ENCODE measurements at places on chromosomes 1 and 21.

DNA sequence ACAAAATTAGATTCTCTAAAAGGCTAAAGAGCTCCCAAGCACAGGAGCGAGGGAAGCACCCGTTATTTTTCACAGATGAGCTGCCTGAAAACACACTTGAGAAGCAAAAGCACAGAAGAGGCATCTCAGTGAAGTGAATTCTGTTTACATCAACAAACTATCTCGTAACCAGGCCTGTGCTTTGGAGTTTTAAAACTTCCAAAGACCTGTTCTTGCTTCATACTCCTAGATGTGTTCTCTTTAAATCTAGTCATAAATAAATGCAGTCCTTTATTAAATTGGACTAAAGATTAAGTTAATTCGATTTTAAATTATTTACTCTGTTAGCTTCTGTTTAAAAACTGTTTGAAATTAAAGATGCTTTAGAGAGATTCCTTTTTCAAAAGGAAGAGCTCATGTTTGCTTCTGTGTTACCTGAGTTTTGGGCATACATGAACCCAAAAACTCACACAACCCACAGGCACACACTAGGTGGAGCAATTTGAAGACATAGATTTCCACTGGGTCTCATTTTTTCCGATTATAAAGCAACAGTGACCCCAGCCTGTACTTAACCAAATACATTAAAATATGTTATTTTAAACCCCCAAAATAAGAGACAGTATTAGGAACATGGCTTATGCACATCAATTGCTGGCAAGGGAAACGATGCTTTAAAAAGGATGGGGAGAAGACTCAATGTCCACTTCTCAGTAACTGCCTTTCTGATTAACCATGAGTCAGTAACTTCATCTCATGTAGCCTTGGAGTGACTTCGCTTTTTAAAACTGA is 648.2 kb downstream of the SMYD3 start:
- no peak for DNase-seq

DNA sequence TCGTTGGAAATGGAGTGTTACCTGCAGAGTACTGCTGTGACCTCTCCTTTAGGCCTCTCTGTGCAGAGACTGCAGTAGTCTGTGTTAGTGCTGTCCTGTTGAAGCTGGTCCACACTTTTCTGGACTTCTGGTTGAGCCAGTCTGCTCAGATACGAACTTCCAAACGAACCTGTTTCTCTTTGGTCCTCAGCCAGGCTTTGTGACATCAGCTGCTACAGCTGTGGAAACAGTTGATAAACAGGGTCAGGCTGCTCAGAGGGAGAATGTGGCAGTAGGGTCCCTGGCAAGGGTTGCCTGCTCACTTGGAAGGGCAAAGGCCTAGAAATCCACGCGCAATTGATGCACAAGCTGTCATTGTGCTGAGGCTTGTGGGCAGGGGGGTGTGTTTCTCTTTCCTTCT is 98.8 kb downstream of the NOS1AP start:
- DNase-seq: no peak

DNA sequence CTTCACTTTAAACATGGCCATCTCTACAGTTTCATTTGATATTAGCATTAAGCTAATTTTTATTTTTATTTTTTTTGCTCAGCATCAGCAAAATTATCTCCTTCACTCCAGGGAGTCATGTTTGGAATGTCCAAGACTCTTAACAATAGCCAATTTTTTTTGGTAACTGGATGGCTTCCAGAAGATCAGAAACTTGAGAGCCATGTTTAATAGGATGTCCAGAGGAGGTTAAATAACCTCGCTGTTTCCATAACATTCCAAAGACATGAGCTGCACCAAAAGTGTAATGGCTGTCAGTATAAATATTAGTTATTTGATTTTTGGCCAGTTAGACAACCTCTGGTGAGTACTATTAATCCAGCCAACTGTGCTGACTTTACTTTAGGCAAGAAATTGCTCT is 80.7 kb downstream of the DNTTIP2 start:
- DNase-seq: no peak

GRCh38 chr1:153661111-153661708 is 2.7 kb downstream of the SNAPIN start:
- no peak for DNase-seq

DNA sequence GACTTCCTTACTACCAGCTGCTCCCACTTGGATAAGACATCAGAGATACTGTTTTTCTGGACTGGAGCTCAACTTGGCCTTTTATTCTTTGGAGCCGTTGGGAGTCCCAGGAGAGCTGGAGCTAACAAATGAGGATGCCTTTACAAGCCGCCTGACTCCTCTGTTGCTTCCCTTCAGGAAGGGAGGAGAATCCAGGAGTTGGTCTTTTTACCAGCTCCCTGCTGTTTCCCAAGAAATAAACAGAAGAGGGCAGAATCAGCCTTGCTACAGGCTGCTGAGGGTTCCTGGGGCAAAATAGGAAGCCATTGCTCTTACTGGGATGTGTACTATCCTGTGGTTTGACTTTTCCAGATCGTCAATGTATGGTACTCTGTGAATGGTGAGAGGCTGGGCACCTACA is 1.5 kb downstream of the EIF3I start:
- no peak for DNase-seq

DNA sequence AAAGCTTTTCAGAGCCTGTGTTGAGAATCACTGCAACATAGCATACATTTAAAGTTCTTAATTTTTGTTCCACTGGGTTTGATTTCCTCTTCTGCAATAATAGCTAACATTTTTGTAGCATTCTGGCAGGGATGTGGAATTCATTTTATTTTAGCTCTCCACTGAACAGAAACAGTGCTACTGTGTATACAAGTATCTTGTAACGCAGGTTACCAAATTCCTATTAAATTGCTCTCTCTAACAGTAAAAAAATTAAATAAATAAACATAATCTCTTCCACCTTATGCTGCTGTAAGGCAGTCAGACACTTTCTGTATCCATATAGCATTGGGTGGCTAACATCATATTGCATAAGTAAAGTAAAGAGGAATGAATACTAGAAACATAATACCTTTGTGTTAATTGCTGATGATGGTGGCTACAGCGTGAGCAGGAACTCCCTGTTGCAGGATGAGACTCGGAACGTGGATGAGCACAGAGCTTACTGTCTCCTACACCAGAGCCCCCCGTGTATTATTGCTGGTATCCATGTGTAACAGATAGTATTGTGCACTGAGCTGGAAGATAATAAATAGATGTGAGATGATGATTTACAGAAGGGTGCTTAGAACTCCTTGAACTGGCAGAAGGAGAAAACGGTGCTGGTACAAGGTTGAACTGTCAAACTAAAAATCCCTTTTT is 276.9 kb upstream of the SNX7 start:
- no peak for DNase-seq

GRCh38 chr1:57013522-57013921 is 47.7 kb upstream of the C8B start:
- no peak for DNase-seq

- no peak for DNase-seq
Measured at GRCh38 chr1:8174807-8175206, 143.1 kb upstream of the SLC45A1 start.

DNA sequence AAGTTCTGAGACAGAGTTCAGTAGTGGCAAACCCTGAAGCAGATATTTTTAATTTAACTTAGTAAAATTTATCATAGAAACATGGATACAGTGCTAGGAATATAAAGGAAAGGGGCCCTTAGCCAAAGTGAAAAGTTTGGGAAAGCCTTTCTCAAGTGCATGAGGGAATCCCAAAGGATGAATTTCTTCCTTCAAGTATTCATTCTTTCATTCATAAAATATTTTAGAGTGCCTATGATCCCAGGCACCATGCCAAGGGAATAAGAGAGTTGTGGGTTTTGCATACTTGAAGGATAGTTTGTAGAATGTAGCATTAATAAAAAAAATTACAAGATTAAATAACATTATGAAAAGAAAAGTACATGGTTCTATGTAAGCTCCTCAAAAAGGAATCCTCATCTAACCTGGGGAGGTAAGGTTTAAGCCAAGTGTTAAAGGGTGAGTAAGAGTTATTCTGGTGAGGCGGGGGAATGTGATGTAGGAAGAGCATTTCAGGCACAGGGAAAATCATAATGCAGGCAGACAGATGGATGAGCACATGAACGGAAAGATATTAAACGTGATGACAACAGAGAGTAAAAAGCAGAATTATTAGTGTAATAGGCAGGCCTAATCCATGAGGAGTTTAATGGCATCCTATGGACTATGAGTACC is 40.4 kb upstream of the NTNG1 start:
- no peak for DNase-seq

GRCh38 chr1:163596541-163597258 is 274.9 kb downstream of the NUF2 start:
- DNase-seq: no peak

DNA sequence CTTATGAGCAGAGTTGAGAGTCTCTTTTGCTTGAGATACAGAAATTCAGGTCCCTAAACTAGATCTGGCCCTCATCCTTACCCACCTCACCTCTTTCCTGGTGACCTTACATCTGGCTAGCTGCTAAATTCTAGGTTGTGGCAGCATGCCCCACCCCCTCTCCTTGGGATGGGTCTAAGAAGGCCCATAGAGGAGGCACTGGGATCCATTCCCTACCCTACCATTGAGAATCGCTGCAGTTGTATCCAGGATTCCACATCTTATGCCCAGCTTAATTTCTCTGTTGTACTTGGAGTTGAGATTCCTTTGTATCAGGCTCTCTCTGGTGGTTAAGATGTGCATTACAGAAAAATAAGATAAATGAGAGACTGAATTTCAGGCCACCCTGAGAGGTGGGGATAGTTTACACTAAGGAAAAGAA is 9.5 kb upstream of the TMEM39B start:
- DNase-seq: no peak

GRCh38 chr1:188027613-188028012 is 1198.9 kb downstream of the PLA2G4A start:
- no peak for DNase-seq

GRCh38 chr1:90558126-90558525 is 159.0 kb downstream of the BARHL2 start:
- no peak for DNase-seq

DNA sequence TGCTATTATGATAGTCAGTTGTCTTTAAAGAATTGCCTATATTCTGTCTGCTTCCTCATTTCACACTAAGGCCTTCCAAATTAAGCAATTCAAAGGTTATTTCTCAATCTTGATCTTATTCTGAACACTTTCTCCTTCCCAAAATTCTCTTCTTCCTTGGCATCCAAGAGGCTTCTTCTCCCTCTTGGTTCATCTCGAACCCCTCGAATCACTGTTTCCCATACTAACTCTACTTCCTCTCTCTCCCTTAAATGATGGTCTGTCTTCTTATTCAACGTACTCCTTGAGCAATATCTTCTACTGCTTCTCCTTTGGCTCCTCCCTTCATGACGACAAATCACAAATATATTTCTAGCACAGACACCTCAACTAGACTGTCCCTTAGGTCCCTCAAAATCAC is 4.5 kb downstream of the COPA start:
- no peak for DNase-seq

GRCh38 chr1:94702442-94702815 is 117.7 kb upstream of the SLC44A3 start:
- DNase-seq: no peak

GRCh38 chr1:213231795-213232231 is 180.8 kb downstream of the RPS6KC1 start:
- no peak for DNase-seq

GRCh38 chr1:19769211-19769932 is 30.3 kb downstream of the TMCO4 start:
- no peak for DNase-seq

DNA sequence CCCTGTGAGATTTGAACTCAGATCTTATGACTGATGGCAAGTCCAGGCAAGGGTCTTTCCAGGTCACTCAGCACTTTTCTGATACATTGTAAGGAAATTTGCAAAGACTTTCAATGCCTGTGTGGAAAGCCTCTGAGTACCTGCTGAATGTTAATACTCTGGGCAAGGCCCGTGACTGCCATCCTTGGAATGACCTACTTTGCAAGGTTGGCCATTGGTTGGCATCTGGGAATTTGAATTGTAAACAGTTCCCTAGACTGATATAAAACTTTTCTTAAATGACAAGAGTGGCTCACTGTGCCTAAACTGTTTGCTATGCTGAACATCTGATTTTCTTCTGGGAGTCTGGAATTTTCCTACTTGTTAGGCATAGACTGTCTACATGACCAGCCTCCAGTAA is 57.1 kb downstream of the CD2 start:
- DNase-seq: no peak

DNA sequence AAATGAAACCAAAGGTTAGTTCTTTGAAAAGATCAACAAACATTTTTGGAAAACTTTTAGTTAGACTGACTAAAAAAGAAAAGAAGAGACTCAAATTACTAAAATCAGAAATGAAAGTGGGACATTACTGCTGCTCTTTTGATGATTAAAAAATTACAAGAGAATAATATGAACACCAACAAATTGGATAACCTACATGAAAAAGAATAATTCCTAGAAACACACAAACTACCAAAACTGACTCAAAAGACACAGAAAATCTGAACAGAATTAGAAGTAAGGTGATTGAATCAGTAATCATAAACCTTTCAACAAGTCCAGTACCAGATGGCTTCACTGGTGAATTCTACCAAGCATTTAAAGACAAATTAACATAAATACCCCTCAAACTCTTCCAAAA is 5.6 kb downstream of the KIFAP3 start:
- DNase-seq: no peak

DNA sequence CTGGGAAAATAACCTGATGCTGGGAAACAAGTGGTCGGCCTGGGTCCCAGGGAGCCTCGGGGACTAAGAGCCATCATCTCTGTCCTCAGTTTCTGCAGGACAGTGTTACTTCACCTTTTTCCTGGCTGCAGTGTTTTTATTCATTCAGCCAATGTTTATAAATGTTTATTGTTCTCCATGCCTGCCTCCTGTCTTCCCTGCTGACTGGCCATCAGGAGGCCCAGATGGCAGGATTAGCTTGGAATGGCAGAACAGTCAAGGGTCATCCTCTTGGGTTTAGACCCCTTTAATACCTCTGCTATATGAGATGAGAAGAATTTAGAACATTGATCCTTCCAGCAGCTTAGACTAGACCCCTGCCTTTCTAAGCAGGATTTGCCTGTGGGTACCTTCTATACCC is 13.3 kb downstream of the MAPKAPK2 start:
- DNase-seq: no peak

DNA sequence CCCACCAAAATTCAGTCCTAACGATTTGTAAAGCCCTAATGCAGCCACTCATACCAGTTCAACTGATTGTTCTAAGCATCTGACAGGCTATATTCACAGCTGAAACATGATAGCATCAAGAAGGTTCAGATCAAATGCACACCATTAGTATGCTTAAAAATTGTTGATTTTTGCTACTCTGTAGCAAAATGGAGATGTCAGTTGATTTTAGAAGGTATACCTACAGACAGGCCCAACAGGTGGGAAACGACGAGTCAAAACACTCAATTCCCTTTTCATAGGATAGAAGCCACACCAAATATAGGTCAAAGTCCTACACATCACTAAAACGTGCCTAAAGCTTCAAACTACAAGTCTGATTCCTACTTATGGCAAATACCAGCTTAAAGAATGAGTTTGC is 6.7 kb downstream of the SFPQ start:
- no peak for DNase-seq

DNA sequence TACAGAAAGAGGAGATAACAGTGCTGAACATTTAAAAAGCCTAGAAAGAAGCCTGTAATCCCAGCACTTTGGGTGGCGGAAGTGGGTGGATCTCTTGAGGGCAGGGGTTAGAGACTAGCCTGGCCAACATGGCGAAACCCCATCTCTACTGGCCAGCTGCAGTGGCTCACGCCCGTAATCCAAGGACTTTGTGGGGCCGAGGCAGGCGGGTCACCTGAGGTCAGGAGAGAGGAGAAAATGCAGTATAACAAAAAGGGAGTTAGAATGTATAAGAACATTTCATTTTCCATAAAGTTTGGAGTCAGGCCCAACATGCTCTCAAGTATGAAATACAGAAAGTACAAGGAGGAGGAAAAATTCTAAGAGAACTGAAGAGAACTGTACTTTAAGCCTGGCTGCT is 134.5 kb downstream of the SMYD3 start:
- DNase-seq: no peak

All from stimulated activated CD4-positive, alpha-beta T cell treated with anti-CD3 and anti-CD28 coated beads, Interleukin-1b, Interleukin-23, amount 100 ng/mL, for 1 hour (primary cell).